Esophagus muscularis mucosa (tissue), 4 donors: ENCODE measurements at places on chromosomes 6 and 20.

DNA sequence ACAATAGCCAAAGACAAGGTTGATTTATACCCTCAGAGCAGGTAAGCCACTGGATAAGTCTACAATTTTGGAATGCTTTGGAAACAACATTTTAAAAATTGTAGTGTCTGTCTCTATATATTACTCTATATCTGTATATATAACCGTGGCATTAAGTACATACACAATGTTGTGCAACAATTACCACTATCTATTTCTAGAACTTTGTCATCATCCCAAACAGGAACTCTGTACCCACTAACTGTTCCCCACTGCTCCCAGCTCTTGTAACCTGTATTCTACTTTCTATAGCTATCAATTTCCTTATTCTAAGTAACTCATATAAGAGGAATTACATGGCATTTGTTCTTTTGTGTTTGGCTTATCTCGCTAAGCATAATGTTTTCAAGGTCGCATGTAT, 78.2 kb upstream of the ASCC3 start:
- DNase-seq: no peak

- no peak for DNase-seq
Observed at GRCh38 chr6:39153766-39154397, 38.9 kb upstream of the SAYSD1 start.

DNA sequence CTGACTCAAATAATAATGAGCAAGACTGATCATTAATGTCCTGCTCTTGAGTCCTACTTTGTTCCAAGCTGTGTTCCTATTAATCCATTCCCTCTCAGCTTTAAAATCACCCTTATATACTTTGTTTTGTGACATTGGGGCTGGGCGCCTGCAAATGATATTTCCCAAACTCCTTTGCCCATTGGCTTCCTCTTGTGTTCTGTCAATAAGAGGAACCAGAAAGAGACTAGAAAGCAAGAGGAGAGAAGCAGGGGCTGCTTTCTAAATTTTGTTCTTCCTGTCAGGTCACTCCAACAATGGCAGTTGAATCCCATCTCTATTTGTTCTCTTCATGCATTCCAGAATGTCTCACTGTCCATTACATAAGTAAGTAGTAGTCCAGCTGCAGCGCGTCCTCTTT, 21.6 kb upstream of the TRIM27 start:
- peak; percentile 62 for DNase-seq

DNA sequence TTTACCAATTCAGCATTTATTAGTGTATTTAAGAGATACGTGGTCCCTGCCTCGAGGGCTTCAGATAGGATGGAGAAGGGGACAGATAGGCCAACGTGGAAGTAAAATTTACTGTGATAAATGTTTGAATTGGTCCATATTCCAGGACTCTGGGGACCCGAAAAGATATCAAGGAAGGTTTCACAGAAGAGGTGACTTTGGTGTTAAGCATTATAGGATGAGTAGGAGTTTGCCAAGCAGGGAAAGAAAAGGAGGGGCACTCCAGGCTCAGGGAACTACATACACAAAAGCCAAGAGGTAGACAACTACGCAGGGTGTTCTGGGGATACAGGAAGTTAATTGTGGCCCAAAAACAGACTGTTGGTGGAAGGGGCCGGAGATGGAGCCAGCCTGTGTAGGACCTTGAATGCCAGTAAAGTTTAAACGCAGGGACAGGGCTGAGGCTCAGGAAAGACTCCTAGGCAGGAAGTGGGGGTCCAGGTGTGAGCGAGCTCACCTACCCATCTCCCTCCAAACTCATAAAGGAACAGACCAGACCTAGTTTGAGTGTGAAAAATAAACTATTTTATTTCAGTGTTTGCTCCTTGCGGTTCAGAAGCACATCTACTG, 37.0 kb downstream of the TGM2 start:
- no peak for DNase-seq

DNA sequence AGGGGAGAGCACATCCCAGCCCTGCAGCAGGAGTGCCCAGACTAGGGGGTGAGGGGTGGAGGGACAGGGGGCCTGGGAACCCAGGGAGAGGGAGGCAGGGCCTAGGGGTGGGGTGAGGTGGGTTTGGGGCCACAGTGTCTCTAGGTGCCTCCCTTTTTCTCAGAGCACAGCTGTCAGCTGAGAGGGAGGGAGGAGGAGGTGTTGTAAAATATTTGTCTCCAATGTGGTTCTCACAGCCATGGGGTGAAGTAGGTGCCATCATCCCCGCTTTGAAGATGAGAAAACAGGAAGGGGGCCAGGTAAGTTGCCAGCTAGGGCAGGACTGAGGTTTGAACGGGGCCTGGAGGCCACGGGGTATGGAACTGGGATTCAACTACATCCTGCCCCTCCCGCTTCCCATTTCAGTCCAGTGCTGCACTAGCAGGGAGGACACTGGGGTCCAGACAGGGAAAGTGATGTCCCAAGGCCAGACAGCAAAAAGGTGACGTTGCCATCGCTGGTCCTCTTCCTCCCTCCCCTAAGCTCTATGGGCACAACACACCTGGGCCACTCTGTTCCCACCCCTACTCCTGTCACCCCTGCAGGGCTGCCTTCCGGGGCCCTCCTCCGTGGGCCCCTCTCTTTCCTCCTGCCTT, 20.3 kb downstream of the PACSIN1 start:
- DNase-seq: no peak

DNA sequence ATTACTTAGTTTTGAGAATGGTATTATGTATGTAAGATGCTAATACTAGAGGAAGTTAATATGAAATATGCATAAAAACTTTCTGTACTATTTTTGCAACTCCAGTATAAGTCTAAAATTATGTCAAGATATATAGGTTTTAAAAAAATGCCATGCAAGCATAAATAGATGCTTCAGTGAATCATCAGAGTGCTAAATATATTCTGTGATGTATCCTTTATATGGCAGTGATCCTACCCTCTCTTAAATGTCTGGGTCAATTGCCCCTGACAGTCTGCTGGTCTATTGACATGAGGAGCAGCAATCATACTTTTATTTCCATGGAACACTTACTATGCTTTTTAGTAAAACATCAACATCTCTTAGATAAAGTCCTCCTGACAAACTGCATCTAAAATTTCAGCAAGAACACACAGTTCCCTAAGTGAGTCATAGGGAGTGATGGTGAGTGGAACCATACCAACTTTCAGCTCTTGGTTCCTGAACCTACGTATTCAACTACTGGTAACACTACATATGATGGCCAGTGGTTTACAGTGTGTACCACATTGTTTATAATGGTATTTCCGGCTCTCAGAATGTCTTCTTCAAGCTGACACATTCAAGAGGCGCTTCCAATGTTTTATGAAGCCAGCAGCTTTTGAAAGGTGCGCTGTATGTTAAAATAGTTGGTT, 928.7 kb upstream of the GJE1 start:
- DNase-seq: no peak

DNA sequence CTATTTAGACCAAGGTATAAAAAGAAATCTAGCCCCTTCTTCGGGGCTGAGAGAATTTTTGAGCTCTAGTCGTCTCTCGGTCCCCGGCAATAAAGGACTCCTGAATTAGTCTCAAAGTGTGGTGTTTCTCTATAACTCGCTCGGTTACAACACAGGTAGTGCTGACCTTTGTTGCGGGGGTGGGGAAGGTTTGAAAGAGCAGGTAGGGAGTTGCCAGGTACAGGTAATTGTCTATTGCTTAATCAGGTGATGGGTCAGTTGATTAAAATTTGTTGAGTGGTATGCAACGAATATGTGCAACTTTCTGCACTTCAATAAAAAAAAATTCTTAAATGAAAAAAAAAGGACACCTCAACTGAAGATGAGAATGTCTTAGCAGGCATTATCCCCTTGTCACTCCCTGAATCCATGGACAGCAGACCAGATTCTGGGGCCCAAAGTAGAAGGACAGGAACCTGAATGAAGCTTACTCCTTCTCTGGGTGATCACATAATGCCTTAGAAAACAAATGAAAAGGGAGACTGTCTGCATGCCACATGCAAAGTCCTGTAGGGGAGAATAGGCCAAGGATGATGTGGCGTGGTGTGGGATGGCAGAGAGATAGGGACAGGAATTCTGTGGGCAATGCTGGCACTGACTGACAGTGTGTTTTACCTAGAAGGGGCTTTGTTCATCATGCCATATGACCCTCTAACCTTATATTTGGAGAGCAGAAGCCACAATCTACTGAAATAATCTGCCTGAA, 157.6 kb upstream of the OLIG3 start:
- no peak for DNase-seq

DNA sequence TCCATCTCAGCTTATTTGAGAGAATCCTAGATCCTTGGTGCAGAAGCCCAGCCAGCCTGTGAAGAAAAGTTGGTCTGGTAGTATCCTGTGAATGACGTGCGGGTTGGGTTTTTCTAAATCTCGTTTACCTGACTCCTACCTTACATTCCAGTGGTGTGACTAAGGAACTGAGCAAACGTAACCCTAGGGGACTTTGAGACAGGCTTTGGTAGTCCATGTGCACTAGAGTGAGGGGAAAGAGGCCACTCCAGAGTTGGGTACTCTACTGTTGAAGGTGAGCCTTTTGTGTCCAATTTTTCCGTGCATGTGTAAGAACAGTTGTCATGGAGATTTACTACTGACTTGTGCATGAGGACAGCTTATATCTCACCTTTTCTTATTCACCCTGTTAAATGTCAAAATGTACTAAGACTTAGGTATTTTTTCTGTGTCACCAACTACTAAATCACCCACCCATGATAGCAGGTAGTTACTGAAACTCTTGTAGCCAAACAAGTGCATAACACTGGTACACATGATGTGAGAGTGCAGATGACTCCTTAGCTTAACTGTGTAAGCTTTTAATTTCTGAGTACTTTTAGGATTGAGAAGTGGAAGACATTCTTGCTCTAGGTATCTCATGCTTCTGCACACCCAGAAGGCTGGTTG, 26.3 kb upstream of the PLCG1 start:
- DNase-seq: no peak

GRCh38 chr6:51814418-51814817, 273.0 kb downstream of the PKHD1 start:
- DNase-seq: no peak
